ENCODE measurements at places on chromosomes 13 and 19.

DNA sequence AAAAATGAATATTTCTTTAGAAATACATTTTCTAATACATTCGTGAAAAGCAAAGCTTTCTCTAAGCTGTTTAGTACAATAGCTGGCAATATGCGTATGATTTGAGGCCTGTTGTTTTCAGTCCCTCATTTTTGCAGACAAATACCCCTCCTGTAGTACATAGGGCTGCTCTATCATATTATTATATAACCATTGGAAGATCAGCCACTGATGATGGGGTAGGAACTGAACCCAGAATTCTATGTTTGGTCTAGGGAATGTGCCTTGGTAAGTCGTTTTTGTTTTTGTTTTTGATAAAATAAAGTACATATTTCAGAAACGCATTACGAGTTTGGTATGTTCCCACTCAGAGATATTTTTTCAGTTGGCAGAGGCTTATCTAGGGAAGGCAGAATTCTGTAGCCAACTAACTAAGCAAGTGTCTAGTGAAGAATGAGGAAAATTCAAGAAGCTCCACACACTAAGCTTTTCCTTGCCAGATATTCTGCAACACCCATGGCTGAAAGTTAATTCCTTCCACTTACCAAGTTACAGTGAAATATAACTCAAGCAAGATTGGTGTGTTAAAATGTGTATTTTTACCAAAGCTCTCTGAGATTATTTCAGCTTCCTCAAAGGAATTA lies 656.9 kb upstream of the MIR17HG start:
- H3K4me1 ChIP-seq = no peaks in the 10 kb centered on the region
- no peak overlapping the region for H3K27ac ChIP-seq
- H3K27me3 ChIP-seq = no peaks in the 10 kb centered on the region
- no peak overlapping the region for H3K4me3 ChIP-seq
- no peaks in the 10 kb centered on the region for H3K36me3 ChIP-seq

DNA sequence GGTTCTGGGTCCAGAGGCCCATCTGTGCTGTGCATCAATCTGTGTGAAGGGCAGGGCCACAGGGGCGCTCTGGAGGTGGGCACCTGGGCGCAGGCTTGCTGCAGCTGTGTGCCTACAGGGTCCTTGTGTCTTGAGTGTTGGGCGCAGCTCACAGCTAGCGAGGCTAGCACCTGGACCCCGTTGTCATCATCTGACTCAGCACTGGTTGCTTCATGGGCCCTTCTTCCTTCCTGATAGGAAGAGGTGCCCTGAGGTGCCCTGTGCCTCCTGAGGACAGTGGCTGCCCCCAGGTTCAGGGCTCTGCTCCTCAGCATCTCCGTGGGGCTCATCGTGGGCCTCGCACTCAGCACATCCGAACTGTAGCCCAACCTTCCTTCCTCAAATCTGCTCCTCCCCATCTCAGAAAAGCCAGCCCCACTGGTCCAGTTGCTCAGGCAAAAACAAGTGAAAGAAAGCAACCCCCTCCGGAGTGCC lies 54.8 kb downstream of the GATAD2A start:
- peak; percentile 32 for DNase-seq
- peaks cover 81% of the 10 kb centered on the region for H3K4me1 ChIP-seq
- peak overlapping the region; percentile 99 for H3K27ac ChIP-seq
- H3K27me3 ChIP-seq = no peaks in the 10 kb centered on the region
- H3K4me3 ChIP-seq = peak overlapping the region; percentile 70

- H3K4me1 ChIP-seq = peaks cover 13% of the 10 kb centered on the region
- H3K27ac ChIP-seq = no peak overlapping the region
- H3K27me3 ChIP-seq = no peaks in the 10 kb centered on the region
- no peaks in the 10 kb centered on the region for H3K36me3 ChIP-seq
- no peak for DNase-seq
- H3K4me3 ChIP-seq = no peak overlapping the region
These were observed 22.9 kb downstream of the RAB20 start for GRCh38 chr13:110538632-110539031.

DNA sequence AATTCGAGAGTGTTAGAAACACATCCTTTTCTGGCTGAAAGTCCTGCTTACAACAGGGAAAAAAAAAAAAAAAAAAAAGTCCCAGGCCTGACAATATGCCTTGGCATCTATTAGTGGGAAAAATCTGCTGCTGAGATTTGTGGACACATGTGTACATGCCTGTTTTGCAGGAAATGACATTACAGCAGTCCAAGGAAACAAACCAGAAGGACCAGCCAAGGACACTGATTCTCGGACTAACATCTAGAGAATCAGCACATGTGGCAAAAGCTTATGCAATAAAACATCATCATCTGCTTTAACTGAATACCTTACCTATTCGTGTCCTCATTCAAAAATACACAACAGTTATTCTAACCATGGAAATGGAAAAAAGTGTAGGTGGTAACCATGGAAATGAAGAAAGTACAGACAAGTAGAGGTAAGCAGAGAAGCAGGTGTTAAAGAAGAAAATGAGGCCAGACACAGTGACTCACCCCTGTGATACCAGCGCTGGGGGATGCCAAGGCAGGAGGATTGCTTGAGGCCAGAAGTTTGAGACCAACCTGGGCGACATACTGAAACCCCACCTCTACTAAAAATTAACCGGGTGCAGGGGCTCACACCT lies 9.4 kb upstream of the DPY19L3 start:
- no peaks in the 10 kb centered on the region for H3K27me3 ChIP-seq
- H3K36me3 ChIP-seq = peaks cover 6% of the 10 kb centered on the region
- H3K4me3 ChIP-seq = no peak overlapping the region
- no peaks in the 10 kb centered on the region for H3K4me1 ChIP-seq

DNA sequence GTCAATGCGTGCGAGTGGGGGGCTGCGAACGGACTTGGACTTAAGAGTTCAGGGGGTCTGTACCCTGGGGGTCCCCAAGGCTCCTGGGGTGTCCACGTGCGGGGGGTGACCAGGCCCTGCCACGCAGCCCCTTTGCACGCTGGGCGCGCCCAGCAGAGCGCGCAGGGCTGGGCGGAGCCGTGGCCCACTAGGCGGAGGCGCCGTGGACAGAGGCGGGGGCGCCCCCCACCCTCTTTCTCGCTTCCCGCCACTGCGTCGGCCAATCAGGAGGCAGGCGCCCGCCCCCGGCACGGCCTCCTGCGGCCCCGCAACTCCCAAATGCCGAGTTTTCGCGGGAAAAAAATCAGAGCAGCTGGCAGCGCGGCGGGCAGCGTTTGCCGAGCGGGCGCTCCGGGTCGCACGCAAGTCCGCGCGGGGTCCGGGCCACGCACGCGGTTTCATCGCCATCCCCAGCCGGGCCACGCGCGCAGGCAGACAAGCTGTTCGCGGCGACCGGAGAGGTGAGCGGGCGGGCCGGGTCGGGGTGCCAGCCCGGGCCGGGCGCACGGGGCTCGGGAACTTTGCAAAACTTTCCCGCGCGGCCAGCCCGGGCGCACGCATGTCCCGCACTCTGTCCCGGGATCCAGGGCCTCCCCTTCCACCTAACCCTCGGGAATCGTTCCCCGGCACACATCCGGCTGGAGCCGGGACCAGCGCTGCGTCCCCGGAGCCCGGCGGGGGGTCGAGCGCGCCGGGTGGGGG lies at the start of gene UHRF1:
Gene UHRF1, plus strand, starts transcription at position 346 of the 741 bp plus-strand sequence. CDS start 1,385 bp downstream, outside the sequence.
- peak within 1 kb of the TSS; percentile 81 for H3K4me3 ChIP-seq
- no peaks in the 10 kb centered on the region for H3K27me3 ChIP-seq
- peaks cover 39% of the 10 kb centered on the region for H3K36me3 ChIP-seq
- peaks cover 46% of the 10 kb centered on the region for H3K4me1 ChIP-seq
- H3K27ac ChIP-seq = peak within 1 kb of the TSS; percentile 89

GRCh38 chr13:83153848-83154247 lies 728.4 kb downstream of the SLITRK1 start:
- DNase-seq = no peak
- H3K27ac ChIP-seq = no peak overlapping the region
- H3K27me3 ChIP-seq = no peaks in the 10 kb centered on the region
- no peak overlapping the region for H3K4me3 ChIP-seq
- H3K36me3 ChIP-seq = no peaks in the 10 kb centered on the region
- no peaks in the 10 kb centered on the region for H3K4me1 ChIP-seq

DNA sequence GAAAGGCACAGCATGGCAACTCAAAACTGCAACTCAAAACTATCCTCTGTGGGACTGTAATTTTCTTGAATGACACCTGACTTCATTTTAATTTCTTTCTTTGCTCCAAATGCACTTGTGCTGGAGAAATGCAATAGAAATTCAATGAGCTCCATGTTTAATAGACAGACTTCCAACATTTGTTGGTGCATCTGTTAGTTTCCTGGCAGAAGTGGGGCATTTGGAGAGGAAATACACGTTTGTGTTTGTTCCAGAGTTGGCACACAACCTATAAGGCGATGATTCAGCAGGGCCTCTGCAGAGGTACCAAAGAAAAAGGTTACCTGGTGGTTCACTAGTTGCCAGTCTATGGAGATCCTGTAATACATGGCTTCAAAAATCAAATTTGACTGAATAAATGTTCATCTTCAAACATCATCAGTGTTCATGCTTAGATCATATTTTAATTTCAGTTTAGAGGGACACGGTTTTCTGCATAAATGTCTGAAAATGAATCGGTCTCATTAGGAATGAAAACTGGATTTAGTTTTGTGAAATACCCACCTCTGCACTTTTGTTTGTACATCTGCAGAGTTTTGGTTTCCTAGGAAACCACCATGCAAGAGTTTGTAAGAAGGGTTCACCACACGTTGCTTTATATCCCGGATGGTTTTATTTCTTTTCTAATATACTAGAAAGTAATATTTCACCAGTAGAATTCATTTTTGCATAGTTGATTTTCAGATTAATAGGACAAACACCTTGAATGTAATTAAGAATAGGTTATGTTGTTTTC lies 21.8 kb upstream of the OBI1 start:
- no peaks in the 10 kb centered on the region for H3K4me1 ChIP-seq
- peaks cover 9% of the 10 kb centered on the region for H3K27me3 ChIP-seq
- H3K27ac ChIP-seq = no peak overlapping the region
- DNase-seq = no peak
- no peak overlapping the region for H3K4me3 ChIP-seq

- H3K36me3 ChIP-seq = no peaks in the 10 kb centered on the region
- H3K27ac ChIP-seq = no peak overlapping the region
- no peak overlapping the region for H3K4me3 ChIP-seq
These were observed 766.4 kb downstream of the GPC5 start for GRCh38 chr13:92164822-92165221.

GRCh38 chr19:29628661-29629385 lies 22.7 kb downstream of the POP4 start:
- DNase-seq = no peak
- no peaks in the 10 kb centered on the region for H3K36me3 ChIP-seq
- H3K4me3 ChIP-seq = no peak overlapping the region
- no peak overlapping the region for H3K27ac ChIP-seq

- no peak for DNase-seq
- H3K27ac ChIP-seq = no peak overlapping the region
- peaks cover 21% of the 10 kb centered on the region for H3K4me1 ChIP-seq
- H3K27me3 ChIP-seq = no peaks in the 10 kb centered on the region
These were observed 152.6 kb downstream of the KLF12 start for GRCh38 chr13:73981595-73981994.

DNA sequence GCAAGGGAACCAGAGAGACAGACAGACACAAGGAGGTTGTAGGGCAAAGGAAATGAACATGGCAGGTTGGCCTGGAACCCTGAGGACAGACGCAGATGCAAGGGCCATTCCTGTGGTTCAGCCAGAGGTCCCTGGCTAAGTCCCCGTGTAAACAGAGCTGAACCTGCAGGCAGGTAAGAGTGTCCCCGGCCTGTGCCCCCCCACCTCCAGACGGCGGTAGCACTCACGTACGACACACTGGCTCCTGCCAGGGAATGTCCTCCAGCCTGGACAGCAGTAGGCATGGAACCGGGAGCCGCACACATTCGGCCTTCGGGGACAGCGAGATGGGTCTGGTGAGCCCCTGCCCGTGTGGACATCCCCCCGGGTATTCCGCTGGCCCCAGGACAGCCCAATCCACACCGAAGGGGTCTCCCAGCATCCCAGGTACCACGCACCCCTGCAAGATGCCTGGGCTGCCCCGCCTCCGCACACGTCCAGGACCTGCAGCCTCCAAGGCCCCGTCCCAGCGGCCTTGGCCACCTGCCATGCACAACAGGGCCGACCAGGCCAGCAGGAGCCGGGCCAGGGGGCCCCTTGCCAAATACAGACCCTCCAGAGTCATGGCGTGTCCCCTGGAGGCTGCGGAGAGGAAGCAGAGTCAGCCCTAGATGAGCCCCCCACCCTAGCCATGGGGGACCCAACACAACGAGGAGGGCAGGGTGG lies 2.4 kb downstream of the FBN3 start:
- no peak for DNase-seq
- no peaks in the 10 kb centered on the region for H3K36me3 ChIP-seq
- peaks cover 5% of the 10 kb centered on the region for H3K4me1 ChIP-seq
- no peak overlapping the region for H3K4me3 ChIP-seq
- peaks cover 43% of the 10 kb centered on the region for H3K27me3 ChIP-seq

DNA sequence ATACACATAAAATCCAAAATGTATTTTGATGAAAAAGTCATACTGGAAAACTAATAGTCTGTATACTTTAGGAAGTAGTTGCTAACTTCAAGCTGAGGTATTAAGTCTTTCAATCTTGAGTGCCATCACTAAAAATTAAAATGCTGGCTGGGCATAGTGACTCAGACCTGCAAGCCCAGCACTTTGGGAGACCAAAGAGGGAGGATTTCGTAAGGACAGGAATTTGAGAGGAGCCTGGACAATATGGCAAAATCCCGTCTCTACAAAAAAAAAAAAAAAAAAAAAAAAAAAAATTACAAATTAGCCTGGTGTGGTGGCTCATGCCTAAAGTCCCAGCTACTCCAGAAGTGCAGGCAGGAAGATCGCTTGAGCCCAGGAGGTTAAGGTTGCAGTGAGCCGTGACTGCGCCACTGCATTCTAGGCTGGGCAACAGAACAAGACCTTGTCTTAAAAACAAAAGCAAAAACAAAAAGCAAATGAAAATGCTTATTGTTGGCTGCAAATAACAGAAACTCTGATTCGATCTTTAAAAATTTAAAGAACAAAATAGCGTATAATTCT lies 1994.2 kb upstream of the PCDH20 start:
- no peaks in the 10 kb centered on the region for H3K27me3 ChIP-seq
- H3K27ac ChIP-seq = no peak overlapping the region
- DNase-seq = no peak
- H3K4me1 ChIP-seq = no peaks in the 10 kb centered on the region

- H3K27me3 ChIP-seq = no peaks in the 10 kb centered on the region
- DNase-seq = no peak
- H3K36me3 ChIP-seq = peaks cover 38% of the 10 kb centered on the region
- H3K4me1 ChIP-seq = peaks cover 40% of the 10 kb centered on the region
- H3K27ac ChIP-seq = peak overlapping the region; percentile 99
These were observed 360 bp downstream of the DDX39A start for GRCh38 chr19:14418856-14419105.
